ENCODE measurements at places on chromosomes 11 and 22. TPM values are rescaled to one million over a fixed set of nuclear protein-coding genes. Genes with fewer than 3 reads are reported as not detected.

OR5F1 gene
- polyA plus RNA-seq = not detected

- DNase-seq = no peak
Observed at GRCh38 chr11:15932417-15932816, 423.9 kb downstream of the SOX6 start.

GRCh38 chr11:12130180-12130980, 20.0 kb downstream of the MICAL2 start:
- no peak for DNase-seq

SOX6 gene
- 20.3 TPM for polyA plus RNA-seq

DNA sequence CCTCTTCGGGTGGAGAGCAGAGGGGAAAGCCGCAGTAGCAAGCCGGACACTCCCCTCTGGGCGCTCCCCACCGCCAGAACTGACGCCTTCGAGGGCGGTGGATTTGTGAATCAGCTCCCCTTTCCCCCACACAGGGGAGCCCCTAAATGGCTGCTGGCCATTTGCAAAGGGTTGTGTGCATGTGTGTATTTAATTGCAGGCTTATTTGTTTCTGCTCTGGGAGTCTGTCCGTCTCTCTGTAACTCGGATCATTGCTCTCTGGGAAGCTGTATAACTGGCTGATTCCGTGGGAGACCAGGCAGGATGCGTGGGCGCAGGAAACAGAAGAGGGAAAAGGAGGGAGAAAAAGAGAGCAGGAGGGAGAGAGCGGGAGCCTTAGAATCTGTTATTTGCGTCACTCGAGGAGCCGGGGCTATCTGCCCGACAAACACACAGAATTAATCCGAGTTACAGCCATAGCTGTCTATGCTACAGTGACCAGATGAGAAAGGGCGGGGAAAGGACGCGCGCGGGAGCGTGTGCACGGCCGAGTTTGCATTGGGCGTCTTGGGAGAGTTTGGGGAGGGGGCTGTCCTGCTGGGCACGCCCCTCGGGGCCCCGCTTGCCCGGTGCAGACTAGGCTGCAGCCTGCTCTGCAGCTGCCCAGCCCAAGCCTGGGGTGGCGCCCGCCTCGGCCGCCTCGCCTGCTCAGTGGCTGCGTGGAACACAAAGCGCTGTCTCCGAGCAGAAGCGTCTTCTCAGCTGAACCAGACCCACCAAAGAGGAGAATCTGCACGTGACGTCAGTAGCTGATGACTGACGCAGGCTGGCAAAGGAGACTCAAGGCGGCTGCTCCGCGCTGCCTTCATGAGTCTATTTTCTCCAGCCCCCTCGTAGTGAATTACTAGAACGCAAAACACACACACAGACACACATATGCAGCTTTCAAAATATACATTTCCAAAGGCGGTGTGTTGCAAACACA, 105.3 kb upstream of the HSD17B12 start:
- DNase-seq = no peak

LARGE2 gene
- polyA plus RNA-seq = 17.6 TPM

GRCh38 chr11:99316776-99317520, 296.2 kb downstream of the CNTN5 start:
- no peak for DNase-seq

NPAS4 gene
- 0.30 TPM for polyA plus RNA-seq

DNA sequence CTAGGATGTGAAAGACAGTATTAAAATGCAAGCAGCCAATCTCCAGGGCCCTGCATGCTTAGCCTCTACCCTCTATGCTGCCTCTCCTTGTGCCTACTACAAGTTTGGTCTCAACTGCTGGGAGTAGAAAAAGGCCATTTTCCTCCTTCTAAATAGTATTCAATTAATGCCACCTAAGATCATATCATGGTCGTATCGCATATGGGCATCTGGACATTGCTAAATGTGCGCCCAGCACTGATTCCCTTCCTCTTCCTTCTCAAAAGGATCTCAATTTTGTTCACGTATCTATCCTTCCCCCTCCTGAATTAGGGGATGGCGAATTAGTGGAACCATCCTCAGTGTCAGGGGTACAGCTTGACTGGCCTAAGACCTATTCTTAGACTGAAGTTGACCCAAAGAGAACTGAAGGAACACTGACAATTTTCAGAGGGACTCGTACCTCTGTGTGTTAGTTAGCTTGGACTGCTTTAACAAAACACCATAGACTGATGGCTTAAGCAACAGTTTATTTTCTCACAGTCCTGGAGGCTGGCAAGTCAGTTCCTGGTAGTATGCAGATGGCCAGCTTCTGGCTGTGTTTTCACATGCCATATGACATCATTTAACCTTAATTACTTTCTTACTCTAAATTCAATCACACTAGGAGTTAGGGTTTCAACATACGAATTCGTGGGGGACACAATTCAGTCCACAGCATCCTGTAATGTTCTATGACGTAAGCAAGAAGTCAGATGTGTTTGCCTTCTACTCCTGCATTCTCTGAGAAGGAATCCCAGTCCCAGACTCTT, 8.5 kb upstream of the NUP50 start:
- no peak for DNase-seq

PARVB gene
- 24.4 TPM for polyA plus RNA-seq

- no peak for DNase-seq
Observed at GRCh38 chr11:44658506-44658850, 68.3 kb upstream of the TSPAN18 start.

GRCh38 chr11:75737314-75737713, 19.7 kb downstream of the MOGAT2 start:
- DNase-seq = no peak

GRCh38 chr22:44642096-44642644, 59.8 kb upstream of the PRR5 start:
- no peak for DNase-seq

ACCS gene
- polyA plus RNA-seq = 30.7 TPM

PTS gene
- 65.6 TPM for polyA plus RNA-seq

GRCh38 chr11:128521682-128522054, 65.7 kb downstream of the ETS1 start:
- DNase-seq = no peak

SMIM35 gene
- 0.20 TPM for polyA plus RNA-seq

- DNase-seq = no peak
Observed at GRCh38 chr22:37334859-37335805, 52.8 kb downstream of the CYTH4 start.

- DNase-seq = no peak
Observed at GRCh38 chr11:119445850-119446249, 22.9 kb upstream of the THY1 start.

UBQLN3 gene
- polyA plus RNA-seq = not detected

PTPRJ gene
- 23.1 TPM for polyA plus RNA-seq

CRYBB1 gene
- 0.95 TPM for polyA plus RNA-seq

DNA sequence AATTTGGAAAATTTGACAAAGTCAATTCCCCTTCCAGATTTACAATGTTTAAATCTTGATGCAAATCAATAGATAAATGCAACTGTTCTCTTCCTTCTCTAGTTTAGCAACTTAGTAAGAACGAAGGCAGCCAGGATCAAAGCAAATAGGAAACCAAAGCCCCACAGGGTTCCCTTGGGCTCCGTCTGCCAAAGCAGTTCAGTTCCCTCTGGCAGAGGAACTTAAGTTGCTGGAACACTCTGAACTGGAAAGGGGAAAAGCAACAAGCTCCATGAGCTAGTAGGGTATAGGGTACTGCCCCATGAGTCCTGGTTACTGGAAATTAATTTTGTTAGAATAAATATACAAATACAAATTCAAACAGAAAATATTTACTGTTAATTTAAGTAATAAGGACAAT, 91.3 kb downstream of the RELT start:
- no peak for DNase-seq

DNA sequence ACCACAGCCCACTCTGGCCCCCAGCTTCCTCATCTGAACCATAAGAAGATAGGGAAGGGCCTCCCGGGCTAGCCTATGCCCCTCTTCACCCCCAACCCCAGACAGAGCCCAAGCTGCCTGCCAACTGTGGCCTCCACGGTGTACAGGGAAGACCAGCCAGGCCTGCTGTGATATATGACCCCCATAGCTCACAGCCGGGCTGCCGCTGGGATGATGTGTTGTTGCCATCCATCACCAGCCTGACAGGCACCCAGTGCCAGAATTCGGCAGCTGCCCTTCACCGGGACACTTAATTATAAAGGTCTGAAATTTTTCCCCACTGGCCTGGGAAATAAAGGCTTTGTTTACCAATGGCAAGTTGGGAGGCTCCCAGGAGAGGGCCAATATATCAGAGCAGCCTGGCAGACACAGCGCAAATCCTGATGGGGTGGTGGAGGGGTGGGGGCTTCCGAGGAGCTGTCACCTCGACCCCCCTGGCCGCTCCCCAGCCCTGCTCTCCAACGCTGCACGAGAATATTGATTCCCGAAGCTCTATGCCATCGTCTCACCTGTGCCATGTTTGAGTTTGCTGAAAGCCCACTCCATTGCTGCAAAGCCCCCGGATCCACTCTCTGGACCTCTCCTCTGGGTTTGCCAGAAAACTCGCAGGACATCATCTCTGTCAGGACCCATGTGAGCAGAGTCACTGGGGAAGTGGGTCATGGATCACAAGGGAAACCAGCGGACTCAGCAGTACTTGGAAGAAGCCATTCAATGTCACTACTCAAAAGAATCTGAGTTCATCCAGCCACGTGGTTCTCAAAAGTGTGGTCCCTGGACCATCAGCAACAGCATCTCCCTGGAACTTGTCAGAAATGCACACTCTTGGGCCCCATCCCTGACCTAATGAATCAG, 296.9 kb downstream of the MN1 start:
- no peak for DNase-seq

- DNase-seq = no peak
Observed at GRCh38 chr11:12044799-12045198, 36.4 kb upstream of the DKK3 start.

MRGPRX4 gene
- polyA plus RNA-seq = not detected

DNA sequence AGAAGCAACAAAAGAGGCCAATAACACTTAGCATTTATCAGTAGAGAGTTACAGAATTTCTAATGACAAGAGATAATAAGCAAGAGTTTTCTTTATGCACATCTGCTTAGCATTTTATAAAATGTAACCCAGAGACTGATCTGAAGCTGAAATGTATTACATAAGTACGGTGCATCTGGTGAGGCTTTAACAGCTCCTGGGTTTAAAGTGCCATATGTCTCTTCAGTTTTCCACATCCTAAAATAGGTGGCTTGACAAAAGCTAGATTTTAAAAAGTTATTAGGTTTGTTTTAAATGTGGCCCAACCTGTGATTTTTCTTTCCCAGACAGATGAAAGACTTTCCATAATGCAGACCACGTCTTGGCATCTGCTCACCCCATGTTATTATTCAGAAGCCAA, 620.7 kb upstream of the ARHGAP42 start:
- no peak for DNase-seq

EIF4ENIF1 gene
- polyA plus RNA-seq = 51.9 TPM

DNA sequence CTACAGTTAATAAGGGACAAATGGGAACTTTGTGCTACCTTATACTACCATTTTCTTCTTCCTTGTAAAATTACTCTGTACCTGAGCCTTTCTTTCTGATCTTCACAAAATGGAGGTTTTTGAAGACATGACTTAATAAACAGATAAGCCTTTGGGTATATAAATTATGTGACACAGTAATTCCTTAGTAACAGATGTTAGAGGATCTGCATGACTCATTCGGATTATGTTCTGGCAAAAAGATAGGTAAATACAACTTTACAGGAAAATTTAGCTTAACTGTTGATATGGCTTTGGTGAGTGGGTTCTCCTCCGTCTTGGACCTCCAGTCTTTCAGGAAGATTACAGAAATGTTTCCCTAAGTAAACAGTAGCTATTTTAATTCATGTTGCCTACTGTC, 61.8 kb downstream of the BID start:
- DNase-seq = no peak

GRCh38 chr22:46909237-46910030, 147.0 kb downstream of the TBC1D22A start:
- no peak for DNase-seq

CHEK1 gene
- 29.6 TPM for polyA plus RNA-seq

GRCh38 chr11:109123816-109124787, 297.9 kb upstream of the C11orf87 start:
- no peak for DNase-seq

OR52I2 gene
- not detected for polyA plus RNA-seq

OR2D2 gene
- polyA plus RNA-seq = not detected

- no peak for DNase-seq
Observed at GRCh38 chr22:21641417-21641788, 699 bp upstream of the SDF2L1 start.

MRPL21 gene
- polyA plus RNA-seq = 71.2 TPM

ISX gene
- polyA plus RNA-seq = 0.20 TPM

DNA sequence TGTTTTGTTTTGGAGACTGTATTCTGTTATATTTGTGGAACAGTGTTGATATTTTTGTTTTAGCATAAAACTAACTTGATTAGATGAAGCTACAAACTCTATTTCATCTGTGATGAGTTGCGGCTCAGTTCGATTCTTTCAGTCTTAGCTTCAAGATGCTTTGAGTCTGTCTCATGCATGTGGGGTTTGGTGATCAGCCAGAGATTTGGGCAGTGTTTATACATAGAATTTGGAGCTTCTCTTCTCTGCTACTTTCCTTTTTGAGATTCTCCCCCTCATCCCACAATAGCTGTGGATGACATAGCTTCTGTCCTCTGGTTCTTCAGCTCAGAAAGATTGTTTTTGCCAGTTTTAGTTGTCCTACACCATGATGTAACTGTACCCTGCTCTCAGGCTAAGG, 90.4 kb downstream of the ARHGAP20 start:
- no peak for DNase-seq

SLC5A4 gene
- 0.65 TPM for polyA plus RNA-seq

DNA sequence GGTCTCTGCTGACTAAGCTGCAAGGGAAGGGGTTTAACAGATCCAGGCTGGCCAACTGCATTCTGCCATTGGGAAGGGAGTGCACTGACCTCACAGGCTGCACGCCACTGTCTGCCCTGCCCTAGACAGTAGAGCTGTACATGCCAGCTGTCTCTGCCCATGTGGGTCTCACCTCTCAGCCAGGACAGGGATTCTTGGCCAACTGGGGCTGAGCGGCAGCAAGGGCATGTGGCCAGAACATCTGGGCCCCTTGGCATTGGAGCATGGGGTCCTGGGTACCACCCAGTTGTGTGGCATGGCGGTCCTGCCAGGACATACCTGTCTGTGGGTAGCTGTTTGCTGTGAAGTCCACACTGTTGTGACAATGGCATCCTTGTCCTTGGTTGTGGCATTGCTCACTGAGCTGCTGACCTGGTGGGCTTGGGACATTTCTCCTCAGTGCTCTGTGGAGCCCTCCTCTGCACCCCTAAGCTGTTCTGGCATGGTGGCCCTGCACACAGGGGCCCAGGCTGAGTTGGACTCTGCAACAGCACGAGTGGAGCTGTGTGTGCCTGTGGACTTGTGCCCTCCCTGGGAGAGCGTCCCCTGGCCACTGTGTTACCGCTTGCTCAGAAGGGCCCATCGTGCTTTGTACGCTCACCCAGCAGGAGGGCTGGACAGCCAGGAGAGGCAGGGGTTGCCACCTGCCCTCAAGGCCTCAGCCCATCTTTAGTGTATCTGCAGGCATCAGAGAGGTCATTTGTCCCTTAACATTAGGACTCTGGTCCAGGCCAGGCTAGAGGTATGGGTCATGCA, 46.7 kb downstream of the MED15 start:
- DNase-seq = no peak

ATG13 gene
- polyA plus RNA-seq = 82.3 TPM

Measured in left renal cortex interstitium (tissue), 4 donors.